ENCODE measurements at places on chromosomes 5 and 9.
A peak's percentile ranks its signal among the peaks of the same experiment; 100 is the strongest.

- no peak for DNase-seq
Measured at GRCh38 chr9:125432715-125433385, 171.2 kb downstream of the GAPVD1 start.

- no peak for DNase-seq
Measured at GRCh38 chr9:79562749-79563386, 8.9 kb upstream of the TLE4 start.

GRCh38 chr9:10000669-10001068 is 612.1 kb downstream of the PTPRD start:
- no peak for DNase-seq

GRCh38 chr9:121558473-121558872 is 58.8 kb upstream of the GGTA1 start:
- no peak for DNase-seq

- peak; percentile 56 for DNase-seq
Measured at GRCh38 chr5:127206320-127207113, 84.1 kb upstream of the MEGF10 start.

- DNase-seq, result no peak
Measured at GRCh38 chr5:143592648-143593047, 189.2 kb upstream of the NR3C1 start.

GRCh38 chr5:164235300-164235891 is 730.0 kb downstream of the MAT2B start:
- DNase-seq, result no peak

DNA sequence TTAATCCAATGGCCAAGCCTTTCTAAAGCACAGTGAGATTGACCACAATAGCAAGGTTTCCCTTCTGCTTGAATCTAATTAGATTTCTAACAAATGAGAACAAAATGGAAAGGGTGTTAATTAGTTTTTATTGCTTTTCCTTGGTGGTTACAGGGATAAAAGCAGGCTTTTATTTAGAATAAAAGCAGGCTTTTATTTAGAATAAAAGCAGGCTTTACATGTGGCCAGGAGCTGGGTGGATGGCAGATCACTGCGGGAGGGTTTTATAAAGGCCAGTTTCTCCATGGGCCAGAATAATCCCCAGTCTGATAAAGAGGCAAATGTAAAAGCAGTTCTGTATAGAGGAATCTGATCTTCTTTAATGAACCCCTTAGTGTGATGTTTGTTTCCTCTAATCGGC is 470.2 kb downstream of the TMEM232 start:
- no peak for DNase-seq

GRCh38 chr5:67211926-67212325 is 15.3 kb upstream of the CD180 start:
- DNase-seq, result no peak

- no peak for DNase-seq
Measured at GRCh38 chr5:109882546-109882945, 192.8 kb downstream of the MAN2A1 start.

- no peak for DNase-seq
Measured at GRCh38 chr5:68342693-68343092, 127.1 kb downstream of the PIK3R1 start.

GRCh38 chr5:81898403-81898802 is 73.4 kb upstream of the ATG10 start:
- DNase-seq, result no peak

- no peak for DNase-seq
Measured at GRCh38 chr9:109270971-109271925, 49.6 kb downstream of the EPB41L4B start.

DNA sequence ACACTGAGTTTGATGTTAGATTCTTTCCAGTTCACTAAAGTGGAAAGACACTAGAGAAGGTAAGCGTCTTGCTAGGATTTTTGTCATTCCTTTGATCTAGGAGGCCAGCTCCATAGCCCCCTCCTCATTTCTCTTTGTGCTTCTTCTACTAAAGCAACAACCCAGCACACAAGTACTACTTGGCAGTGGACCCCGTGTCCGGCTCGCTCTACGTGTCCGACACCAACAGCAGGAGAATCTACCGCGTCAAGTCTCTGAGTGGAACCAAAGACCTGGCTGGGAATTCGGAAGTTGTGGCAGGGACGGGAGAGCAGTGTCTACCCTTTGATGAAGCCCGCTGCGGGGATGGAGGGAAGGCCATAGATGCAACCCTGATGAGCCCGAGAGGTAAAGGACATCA is 76.6 kb upstream of the WWC1 start:
- DNase-seq, result no peak

GRCh38 chr5:41721516-41721915 is 148.7 kb downstream of the OXCT1 start:
- no peak for DNase-seq

DNA sequence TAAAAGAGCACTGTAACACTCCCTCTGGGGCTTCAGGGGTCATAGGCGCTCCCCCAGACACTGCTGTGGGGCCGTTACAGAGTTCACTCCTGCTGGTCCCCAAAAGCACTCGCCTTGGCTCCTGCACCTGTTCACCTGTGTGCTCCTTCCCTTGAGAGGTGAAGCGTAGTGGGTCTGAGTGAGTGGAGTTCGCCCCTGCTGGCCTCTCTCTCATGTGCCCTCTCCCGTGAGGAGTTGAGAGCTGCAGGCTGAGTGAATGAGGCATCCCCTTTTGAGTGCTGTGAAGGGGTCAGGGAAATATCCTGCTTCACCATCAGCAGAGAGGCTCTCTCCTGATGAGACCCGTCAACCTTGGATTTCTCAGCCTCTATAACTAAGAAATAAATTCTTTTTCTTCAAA is 134.6 kb upstream of the TUT7 start:
- no peak for DNase-seq

DNA sequence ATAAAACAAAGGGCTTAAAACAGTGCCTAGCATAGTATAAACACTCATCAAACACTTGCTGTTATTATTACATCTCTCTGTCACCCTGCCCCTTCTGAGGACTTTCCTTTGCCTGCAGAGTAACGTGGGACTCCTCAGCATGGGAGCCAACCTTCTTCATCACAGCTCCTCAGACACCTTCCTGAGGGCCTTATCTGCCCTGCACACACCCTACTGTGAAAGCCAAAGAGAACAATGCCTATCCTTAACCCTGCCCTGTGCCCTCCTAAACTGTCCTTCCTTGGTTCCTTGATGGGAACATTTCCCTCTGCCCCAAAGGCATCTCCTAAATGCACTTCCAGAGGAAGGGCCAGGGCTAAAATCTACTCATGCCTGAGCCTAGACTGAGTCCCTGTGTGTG is 20.6 kb upstream of the HAND1 start:
- no peak for DNase-seq

- no peak for DNase-seq
Measured at GRCh38 chr5:132375957-132376356, 6.4 kb downstream of the SLC22A5 start.

DNA sequence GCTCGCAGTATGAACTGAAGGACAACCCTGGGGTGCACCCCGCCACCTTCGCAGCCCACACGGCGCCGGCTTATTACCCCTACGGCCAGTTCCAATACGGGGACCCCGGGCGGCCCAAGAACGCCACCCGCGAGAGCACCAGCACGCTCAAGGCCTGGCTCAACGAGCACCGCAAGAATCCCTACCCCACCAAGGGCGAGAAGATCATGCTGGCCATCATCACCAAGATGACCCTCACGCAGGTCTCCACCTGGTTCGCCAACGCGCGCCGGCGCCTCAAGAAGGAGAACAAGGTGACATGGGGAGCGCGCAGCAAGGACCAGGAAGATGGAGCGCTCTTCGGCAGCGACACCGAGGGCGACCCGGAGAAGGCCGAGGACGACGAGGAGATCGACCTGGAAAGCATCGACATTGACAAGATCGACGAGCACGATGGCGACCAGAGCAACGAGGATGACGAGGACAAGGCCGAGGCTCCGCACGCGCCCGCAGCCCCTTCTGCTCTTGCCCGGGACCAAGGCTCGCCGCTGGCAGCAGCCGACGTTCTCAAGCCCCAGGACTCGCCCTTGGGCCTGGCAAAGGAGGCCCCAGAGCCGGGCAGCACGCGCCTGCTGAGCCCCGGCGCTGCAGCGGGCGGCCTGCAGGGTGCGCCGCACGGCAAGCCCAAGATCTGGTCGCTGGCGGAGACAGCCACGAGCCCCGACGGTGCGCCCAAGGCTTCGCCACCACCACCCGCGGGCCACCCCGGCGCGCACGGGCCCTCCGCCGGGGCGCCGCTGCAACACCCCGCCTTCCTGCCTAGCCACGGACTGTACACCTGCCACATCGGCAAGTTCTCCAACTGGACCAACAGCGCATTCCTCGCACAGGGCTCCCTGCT is 3.8 kb downstream of the IRX1 start:
- no peak for DNase-seq

GRCh38 chr5:54909911-54910870 is 75.2 kb downstream of the ESM1 start:
- DNase-seq, result no peak

- DNase-seq, result no peak
Measured at GRCh38 chr5:51388488-51389287, 5.4 kb downstream of the ISL1 start.

DNA sequence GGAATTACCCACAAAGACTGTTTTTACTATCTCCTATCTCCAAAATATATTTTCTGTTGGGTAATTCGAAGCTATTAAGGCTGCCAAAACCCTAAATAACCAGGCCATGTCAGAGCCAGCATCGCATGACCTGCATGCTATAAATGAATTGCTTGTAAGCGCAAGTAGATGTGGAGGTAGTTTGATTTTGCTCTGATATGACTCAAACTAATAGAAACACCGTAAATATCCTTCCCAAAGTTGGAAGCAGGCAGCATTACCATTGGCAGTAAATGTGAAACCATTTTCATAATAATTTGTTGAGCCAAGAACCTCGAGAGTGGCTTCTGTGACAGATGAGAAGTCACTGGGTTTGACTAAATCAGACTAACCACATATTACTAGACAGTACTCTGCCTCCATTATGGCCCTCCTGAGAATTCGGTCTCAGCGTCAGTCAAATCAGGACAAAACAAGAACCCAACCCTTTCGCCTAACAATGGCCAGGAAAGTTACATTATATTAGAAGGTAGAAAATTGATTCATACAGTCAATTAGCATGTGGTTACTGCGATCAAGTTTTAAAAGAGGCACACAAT is 289.8 kb downstream of the SPOCK1 start:
- no peak for DNase-seq

GRCh38 chr5:74851684-74852353 is 14.4 kb downstream of the FAM169A start:
- no peak for DNase-seq

All from Panc1 (cell line).